ENCODE measurements at places on chromosomes 7 and 10.

GRCh38 chr7:32890793-32891042, 842 bp downstream of the KBTBD2 start:
- no peak for DNase-seq

GRCh38 chr7:33694006-33694405, 211.3 kb upstream of the BMPER start:
- no peak for DNase-seq

- no peak for DNase-seq
Measured at GRCh38 chr10:111114758-111115500, 38.1 kb downstream of the ADRA2A start.

DNA sequence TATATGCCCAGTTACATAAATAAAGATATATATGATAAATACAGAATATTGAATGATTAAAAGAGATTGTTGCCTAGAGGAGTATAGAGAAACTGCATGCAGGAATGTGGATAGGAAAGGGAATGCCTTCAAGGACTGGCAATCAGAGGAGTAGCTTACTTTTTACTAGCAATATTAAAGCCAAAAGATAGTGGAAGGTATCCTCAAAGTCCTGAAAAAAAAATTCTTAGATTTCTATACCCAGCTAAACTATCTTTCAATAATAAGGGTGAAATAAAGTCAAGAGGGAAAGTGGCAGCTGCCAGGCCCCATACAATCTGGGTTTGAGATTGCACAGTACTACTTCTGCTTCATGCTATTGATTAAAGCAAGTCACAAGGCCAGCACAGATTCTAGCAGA, 733.2 kb downstream of the GATA3 start:
- no peak for DNase-seq

- DNase-seq, result no peak
Measured at GRCh38 chr7:2527505-2528467, 8.2 kb downstream of the LFNG start.

- DNase-seq, result no peak
Measured at GRCh38 chr10:95304463-95304862, 13.7 kb upstream of the PDLIM1 start.

DNA sequence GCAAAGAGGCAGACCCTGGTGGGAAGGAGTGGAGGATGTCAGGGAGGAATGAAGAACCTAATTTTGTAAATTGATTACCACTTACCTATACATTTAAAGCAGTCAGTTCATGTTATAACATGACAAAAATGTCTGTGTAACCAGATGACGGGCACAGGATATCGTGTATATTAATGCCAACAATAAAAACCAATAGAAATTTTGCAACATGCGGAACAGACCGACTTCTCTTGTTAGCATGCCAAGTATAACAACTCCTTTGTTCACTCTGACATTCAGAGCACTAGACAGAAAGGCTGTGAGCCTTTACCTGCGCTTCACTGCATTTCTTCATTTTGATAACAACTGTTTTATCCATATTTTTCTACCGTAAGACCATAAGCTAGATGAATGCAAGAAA, 29.9 kb downstream of the CDK6 start:
- no peak for DNase-seq

DNA sequence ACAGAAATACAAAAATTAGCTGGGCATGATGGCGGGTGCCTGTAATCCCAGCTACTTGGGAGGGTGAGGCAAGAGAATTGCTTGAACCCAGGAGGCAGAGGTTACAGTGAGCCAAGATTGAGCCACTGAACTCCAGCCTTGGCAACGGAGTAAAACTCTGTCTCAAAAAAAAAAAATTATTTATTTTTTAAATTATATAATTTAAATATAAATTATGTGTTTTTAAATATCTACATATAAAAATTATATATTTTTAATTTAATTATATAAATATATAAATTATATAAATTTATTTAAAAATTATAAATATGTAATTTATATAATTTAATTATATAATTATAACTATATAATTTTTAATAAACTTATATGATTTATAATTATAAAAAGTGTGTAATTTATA, 51.2 kb downstream of the PRKG1 start:
- no peak for DNase-seq

- DNase-seq, result no peak
Measured at GRCh38 chr10:64101606-64102263, 580.5 kb downstream of the REEP3 start.

DNA sequence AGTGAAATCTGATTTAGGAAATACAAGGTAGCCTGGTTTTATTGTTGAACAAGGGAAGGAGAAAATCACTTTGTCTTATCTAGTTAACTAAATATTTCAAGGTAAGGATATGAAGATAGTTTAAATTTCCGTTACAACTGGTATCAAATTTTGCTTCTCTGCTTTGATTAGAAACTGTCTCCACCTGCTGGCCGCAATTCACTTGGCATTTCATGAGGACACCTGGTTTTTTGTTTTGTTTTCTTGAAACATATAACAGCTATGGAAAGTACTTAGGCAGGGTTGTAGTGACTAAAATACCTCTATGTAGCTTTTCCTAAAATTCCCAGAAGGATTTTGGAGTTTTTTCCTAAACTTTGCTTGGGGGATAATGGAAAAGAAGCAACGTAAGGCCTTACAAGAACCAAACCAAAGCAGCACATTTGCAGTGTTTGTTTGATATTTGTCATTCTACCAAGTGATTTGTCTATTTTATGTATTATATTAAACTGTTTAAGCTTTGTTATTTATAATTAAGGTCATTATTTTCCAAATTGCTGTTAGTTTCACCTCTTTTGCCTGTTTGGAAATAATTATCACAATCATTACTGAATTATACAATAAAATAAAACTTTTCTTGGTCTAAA, 73.6 kb downstream of the AHCYL2 start:
- DNase-seq, result no peak

DNA sequence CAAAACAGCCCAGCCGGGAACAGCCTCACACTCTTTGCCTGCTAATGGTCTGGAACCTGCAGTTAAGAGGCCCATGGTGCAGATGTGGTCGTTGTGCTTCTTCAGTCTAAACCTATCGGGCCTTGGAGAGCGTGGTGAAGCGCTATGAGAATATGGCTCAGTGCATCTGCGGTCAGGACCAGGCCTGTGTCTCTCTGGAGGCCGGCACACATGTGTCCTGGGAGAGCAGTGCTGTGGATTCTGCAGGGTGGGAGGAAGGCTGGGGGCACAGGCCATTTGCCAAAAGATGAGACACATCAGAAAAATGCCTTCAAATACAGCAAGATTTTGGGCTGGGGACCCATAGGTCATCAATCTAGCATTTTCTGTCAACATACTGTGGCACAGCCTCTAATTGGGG, 231.5 kb upstream of the GLI3 start:
- DNase-seq, result no peak

DNA sequence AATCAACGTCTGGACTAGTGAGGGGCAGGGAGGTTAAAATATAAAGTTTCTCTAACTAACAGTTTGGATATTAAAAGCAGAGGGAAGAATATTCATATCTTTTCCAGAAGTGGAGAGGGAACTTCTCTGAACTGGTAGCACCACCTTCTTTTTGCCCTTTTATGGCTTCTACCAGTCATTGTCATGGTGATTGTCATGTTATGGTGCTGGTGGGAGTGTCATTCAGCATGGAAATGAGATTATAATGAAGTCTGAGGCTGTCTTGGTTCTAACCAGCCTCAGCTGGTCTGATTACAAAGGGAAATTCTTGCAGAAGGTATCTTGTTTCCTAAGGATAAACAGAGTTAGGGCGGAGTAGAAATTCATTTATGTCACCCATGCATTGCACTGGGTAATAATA, 523.8 kb downstream of the ZWINT start:
- DNase-seq, result no peak

DNA sequence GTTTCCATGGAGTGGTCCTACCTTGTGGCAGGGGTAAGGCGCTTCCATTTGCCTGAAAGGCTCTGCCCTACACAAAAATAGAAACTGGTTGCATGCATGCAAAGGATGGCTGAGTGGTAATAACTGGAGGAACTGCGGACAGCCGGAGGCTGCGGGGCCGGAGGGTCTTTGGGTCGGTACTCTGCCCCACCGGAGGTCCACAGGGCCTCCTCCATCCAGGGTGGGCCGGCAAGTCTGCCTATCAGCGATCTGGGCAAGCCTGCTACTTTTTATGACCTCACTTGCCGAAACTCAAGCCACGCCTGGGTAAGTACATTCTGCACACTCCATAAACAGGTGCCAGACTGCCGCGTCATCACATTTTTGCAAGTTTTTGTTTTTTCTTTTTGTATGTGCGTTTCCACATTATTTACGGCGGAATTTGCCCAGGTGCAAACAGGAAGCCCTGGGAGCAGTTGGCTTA, 30.0 kb downstream of the TACC2 start:
- no peak for DNase-seq

GRCh38 chr7:12152196-12152918, 58.7 kb upstream of the TMEM106B start:
- no peak for DNase-seq

All from stimulated activated CD8-positive, alpha-beta memory T cell treated with anti-CD3 and anti-CD28 coated beads, Interleukin-15, amount 100 ng/mL, for 48 hours (primary cell).